Left lobe of liver (tissue), 2 donors: ENCODE measurements at places on chromosomes 13 and 19.

DNA sequence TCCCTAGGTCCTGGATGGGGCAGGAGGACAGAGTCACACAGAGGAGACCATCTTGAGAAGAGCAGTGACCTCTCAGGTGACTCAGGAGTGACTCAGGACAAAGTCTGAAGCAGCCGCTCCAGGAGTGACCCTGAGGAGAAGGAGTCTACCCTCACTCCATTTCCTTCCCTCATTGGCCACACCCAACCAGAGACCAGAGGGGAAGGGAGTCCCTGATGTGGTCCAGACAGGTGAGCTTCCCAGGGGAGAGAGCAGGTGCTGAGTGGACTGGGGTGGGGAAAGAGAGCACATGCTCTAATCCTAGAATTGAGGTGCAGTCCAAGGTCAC is 75.5 kb upstream of the MEDAG start:
- no peak for DNase-seq

DNA sequence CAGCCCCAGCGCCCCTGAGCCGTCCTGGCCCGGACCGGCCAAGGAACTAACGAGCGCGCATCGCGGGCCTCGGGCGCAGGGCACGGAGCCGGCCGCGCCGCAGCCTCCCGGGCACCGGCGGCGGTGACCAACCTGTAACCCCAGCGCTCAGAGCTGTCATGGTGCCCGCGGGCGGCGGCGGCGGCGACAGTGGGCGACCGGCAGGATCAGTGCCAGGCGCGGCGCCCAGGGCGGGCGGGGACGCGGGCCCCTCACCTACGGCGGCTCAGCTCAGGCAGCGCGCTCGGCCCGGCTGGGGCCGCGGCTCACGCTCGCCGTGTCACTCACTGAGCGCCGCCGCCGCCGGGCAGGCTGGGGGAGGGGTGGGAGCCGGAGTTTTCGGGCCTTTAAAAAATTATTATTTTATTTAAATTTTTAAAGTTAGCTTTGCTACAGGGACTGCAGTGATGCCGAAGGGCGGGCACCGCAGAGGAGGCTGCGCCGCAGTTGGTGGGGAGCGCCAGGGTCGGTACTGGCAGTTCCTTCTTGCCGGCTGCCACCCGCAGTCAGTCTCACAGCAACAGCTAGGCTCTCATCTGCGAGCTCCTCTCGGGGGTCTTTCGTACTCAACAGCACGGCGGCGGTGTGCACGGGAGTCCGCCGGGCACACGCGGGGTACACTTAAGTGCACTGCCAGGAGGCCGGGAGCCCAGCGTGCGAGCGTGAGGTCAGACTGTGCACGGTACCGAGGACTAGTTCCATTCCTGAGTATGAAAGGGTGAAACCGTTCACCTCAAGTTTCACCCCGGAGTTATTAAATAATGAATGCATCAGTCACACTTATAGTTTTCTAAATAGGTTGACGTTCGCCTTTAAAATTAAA is at the start of gene NALCN:
NALCN (minus strand) TSS at position 328 of the 862 bp plus-strand sequence. CDS start 17,382 bp downstream, outside the sequence.
- DNase-seq, result no peak

DNA sequence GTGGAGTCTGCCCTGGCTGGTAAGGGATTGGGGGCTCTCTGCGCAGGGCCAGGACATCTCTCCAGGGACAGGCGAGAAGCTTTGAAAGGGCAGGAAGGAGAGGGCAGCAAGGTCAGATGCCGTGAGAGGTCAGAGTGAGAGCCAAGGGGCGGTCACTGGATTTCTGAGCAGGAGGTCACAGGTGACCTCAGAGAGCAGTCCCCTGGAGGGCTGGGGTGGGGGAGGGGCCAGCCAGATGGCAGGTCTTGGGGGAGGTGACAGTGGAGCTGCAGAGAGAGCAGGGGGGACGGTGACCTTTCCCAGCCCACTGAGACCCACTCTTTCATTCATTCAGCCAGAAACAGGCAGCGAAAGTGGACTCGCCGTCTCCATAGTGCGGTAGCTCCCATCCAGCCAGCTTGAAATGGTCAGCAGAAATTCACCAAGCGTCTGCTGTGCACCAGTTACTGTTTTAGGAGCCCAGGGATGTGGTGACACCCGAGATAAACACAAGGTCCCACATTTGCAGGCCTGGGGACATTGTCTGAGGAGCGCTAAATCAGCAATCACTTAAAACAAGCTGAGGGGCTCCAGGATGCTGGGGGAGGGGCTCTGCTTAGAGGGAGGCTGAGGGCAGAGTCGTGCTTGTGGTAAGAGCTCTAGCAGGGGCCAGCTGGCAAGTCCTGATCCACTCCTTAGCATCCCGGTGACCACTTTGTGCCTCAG is 10.2 kb downstream of the CARM1 start:
- DNase-seq, result peak; percentile 64

GRCh38 chr19:28327905-28328304 is 885.0 kb downstream of the UQCRFS1 start:
- no peak for DNase-seq

DNA sequence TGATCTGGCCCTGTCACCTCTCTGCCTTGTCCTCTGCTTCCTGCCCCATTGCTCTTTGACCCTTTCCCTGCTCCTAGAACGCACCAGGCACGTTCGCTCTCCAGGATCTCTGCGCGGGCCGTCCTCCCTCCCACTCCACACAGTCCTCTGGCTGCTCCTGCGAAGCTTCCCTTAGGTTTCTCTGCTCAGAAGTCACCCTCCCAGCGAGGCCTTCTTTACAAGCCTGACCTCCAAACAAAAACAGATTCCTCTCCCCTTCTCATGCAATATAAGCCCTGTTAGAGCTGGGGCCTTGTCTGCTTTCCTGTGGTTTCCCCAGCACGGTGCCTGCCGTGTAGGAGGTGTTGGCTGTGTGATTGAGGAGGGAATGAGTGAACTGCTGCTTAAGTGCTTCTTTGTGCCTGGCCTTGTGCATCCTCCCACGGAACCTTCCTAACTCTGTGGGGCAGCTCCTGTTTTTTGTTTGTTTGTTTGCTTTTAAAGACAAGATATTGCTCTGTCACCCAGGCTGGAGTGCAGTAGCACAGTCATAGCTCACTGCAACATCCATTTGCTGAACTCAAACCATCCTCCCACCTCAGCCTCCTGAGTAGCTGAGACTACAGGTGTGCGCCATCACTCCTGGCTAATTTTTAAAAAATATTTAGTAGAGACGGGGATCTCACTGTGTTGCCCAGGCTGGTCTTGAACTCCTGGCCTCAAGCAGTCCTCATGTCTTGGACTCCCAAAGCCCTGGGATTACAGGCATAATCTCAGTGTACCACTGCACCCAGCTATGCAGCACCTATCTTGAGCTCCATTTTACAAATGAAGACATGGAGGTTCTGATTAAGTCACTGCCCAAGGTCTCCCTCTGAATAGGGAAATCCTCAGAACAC is 82.0 kb downstream of the SIPA1L3 start:
- DNase-seq, result peak; percentile 56

DNA sequence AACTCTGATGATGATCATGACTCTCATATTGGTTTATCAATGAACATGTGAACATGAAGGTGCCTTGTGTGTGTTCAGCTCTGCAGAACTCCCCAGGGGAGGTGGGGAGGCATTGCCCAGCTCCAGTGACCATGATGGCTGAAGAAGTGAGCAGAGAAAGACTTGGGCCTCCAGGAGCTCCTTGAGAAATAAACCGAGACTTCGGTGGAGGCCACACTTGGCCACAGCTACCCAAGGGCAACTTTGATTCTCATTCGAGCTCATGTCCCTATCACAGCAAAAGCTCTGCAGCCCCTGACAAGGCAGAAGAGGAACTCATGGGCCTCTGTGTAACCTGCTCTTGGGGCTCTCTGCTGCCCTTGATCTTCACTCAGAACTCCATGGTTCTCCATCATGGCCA is 44.1 kb upstream of the ZNF536 start:
- DNase-seq, result no peak

DNA sequence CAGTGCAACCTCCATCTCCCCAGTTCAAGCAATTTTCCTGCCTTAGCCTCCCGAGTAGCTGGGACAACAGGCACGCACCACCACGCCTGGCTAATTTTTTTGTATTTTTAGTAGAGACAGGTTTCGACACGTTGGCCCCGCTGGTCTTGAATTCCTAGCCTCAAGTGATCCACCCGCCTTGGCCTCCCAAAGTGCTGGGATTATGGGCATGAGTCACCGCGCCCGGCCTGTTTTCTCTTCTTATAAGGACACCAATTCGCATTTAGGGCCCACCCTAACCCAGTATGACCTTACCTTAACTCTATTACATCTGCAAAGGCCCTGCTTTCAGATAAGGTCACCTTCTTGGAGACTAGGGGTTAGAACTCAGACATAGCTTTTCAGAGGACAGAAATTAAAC is 35.1 kb downstream of the TMEM161A start:
- no peak for DNase-seq

DNA sequence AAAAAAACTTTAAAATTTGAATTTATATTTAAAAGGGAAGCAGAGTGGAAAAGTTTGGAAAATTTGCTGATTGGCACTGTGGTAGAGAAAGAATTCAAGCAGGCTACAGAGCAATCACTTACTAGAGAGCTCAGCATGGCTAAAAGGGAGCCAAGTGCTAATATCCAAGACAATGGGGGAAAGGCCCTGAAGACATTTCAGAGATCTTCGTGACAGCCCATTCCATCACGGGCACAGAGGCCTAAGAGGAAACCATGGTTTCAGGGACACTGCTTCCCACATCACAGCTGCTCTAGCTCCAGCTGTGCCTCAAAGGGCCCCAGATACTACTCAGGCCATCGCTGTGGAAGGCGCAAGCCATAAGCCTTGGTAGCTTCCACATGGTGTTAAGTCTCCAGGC is 73.7 kb downstream of the SGCG start:
- DNase-seq, result no peak

GRCh38 chr13:112522578-112522977 is 65.4 kb downstream of the TUBGCP3 start:
- no peak for DNase-seq

- DNase-seq, result peak; percentile 51
Observed at GRCh38 chr19:1156305-1156801, 17.7 kb downstream of the SBNO2 start.

- no peak for DNase-seq
Observed at GRCh38 chr19:45041125-45041524, 2.3 kb downstream of the CLASRP start.

GRCh38 chr13:28318496-28318895 is 176.4 kb downstream of the FLT1 start:
- no peak for DNase-seq

GRCh38 chr19:40262422-40262821 is 22.7 kb downstream of the AKT2 start:
- DNase-seq, result no peak

GRCh38 chr13:37769078-37769477 is 100.5 kb downstream of the TRPC4 start:
- DNase-seq, result no peak

DNA sequence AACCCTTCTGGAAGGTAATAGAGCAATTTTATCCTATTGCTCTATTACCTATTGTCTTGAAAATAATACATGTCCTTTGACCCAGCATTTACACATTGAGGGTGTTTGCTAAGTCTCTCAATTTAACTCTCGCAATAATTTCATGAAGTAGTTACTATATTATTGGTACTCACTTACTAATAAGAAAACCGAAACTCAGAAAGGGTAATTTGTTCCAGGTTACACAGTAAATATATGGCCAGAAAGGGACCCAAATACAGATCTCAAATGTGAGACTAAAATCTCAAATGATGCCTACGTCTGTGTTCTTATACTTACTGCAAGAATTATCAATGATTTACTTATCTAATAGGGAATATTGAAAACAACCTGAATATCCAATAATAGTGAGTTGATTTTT is 29.7 kb upstream of the FAM216B start:
- no peak for DNase-seq

DNA sequence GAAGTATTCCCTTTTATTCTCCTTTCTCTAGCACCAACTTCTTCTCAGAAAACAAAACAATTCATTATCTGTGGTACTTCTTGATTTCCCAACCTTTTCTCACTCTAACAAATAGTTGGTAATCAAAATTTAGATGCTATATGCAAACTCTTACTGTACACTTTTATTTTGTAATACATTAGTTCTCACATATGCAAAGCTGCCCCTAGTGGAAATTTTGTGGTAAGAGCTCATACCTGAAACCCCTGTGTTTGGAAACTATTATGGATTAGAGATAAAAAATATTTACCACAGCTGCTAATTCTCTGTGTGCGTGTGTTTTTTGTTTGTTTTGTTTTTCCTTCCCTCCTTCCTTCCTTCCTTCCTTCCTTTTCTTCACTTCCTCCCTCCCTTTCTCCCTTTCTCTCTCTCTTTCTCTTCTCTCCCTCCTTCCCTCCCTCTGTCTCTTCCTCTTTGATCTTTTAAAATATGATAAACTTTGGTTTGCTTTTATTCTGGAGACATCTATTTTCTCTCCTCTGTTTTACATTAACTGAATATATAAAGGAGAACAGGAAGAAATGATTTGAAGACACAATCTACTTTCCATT is 537.4 kb downstream of the SLITRK6 start:
- DNase-seq, result no peak

- DNase-seq, result no peak
Observed at GRCh38 chr13:113656003-113656588, 1.9 kb downstream of the ATP4B start.

DNA sequence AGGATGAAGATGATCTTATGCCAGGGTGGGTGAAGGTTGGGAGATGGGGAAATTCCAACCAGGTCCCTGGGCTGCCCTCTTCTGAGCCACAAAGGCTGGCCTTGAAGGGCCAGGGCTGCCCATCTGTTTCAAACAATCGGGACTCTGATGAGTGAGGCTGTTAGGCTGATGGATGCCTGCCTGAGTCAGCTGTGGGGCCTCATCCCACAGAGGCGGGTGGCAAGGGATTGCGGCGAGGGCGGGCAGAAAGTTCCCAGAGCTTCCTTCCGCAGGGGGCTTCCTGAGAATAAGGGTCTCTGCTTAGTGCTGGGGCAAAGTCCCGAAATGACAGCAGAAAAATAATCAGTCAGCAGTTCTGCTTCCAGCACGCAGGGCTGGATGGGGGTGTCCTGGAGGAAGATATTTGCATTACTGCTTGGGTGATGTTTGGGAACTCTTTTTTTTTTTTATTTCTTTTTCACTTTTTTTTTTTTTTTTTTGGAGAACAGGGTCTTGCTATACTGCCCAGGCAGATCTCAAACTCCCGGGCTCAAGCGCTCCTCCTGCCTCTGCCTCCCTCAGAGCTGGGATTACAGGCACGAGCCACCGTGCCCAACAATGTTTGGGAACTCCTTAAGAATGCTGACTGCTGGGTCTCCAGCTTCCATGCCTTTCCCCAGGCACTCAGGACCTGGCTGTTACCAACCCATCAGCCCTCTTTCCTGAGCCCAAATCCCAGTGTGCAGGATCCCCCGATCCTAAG is 14.1 kb downstream of the SH3GL1 start:
- DNase-seq, result no peak

GRCh38 chr13:50740052-50740741 is 103.3 kb downstream of the DLEU7 start:
- no peak for DNase-seq

- no peak for DNase-seq
Observed at GRCh38 chr13:71278512-71278911, 588.5 kb downstream of the DACH1 start.
